ENCODE measurements at places on chromosomes 7 and 10.

GRCh38 chr7:70634610-70635068, 497.3 kb upstream of the GALNT17 start:
- no peak for DNase-seq

- no peak for DNase-seq
These were observed 37.7 kb downstream of the AGK start for GRCh38 chr7:141588912-141589311.

GRCh38 chr7:5626498-5626897, 155.0 kb downstream of the RNF216 start:
- DNase-seq, result no peak

DNA sequence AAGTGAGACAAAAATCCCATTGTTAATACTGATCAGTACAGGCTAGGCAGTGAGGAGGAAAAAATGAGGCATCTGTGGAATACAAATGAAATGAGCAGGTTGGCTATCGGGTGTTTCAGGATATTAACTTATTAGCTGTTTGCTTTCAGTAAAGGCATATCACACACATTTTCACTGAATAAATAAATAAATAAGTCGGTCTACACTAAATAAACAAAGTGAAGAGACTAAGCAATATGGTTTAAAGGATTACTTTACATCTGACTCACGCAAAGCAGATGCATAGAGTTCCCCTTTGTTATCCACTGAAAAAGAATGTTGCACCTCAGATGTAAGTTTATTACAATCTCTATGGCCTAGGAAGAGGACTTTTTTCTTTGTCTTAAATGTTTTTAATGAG, 6.3 kb upstream of the SEMA3A start:
- DNase-seq, result no peak

DNA sequence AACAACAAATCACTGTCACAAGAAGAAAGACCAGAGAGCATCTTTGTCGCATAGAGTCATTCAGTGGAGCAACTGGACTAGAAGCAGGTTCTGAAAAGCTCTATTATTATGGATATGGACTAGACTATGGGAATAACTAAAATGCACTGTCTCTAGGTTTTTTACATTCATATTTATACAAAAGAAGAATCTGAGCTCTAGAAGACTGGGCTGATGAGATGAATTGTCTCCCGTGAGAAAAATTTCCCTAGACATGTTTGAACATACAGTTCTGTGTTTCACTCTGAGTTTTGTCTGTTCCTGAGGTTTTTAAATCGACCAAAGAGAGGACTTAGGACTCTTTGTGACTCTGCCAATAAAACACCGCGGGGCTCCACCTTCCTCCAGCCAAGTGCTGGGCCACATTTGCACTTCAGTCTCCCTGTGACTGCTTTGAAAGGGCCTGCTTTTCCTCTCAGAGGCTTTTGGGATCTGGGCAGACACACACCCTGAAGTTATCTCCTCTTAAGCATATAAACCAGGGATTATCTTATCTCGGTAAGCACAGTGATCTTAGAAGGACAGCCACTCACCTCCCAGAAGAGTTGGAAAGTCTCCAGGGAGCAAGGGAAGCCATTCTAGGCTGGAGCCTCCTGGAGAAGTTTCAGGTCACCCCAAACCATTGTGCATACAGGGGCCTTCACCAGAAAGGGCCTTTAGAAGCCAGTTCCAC, 101.0 kb upstream of the JCAD start:
- DNase-seq, result no peak

- no peak for DNase-seq
These were observed 1227.8 kb upstream of the SORCS1 start for GRCh38 chr10:108392286-108392685.

DNA sequence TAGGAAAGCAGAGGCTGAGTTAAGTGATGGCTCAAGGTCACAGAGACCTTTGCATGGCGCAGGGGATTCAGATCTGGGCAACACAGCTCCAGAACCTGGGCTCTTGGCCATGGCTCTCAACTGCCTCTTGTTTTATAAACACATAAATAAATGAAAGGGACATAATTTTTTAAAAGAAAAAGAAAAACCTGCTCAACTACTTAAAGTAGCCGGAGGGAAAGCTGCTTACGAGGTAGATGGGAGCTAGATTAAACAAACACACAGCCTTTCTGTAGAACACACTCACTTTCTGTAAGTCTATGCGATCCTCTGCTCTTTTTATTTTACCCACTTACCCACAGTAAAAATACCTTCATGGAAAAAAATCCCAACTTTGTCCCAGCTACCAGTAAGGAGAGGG, 81.3 kb downstream of the PIP4K2A start:
- DNase-seq, result no peak

GRCh38 chr10:124989526-124989925, 47.6 kb downstream of the ZRANB1 start:
- DNase-seq, result no peak

- DNase-seq, result no peak
These were observed 70.0 kb upstream of the CYP26C1 start for GRCh38 chr10:92990615-92991014.

- DNase-seq, result no peak
These were observed 121.2 kb downstream of the UBE2H start for GRCh38 chr7:129831424-129832058.

- DNase-seq, result no peak
These were observed 5.0 kb downstream of the MXI1 start for GRCh38 chr10:110212119-110213006.

GRCh38 chr10:23912884-23913404, 296.0 kb upstream of the KIAA1217 start:
- no peak for DNase-seq

- no peak for DNase-seq
These were observed 896 bp upstream of the MYL7 start for GRCh38 chr7:44142028-44142427.

DNA sequence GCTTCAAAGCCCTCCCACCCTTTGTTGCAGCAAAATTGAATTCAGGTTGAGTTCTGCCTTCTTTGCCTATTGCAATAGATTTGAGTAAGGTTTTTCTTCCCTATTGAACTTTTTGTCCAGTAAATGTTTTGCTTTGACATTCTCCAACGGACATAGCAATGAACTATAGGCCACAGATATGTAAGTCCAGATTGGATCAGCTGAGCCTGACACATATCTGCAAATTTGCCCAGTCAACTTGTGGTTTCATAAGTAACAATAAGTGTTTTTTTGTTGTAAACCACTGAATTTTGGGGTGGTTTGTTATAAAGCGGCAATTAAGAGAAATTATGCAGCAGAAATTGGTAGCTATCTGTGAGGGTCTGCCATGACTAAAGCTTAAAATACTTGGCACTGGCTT, 332.1 kb upstream of the SORCS1 start:
- DNase-seq, result no peak

DNA sequence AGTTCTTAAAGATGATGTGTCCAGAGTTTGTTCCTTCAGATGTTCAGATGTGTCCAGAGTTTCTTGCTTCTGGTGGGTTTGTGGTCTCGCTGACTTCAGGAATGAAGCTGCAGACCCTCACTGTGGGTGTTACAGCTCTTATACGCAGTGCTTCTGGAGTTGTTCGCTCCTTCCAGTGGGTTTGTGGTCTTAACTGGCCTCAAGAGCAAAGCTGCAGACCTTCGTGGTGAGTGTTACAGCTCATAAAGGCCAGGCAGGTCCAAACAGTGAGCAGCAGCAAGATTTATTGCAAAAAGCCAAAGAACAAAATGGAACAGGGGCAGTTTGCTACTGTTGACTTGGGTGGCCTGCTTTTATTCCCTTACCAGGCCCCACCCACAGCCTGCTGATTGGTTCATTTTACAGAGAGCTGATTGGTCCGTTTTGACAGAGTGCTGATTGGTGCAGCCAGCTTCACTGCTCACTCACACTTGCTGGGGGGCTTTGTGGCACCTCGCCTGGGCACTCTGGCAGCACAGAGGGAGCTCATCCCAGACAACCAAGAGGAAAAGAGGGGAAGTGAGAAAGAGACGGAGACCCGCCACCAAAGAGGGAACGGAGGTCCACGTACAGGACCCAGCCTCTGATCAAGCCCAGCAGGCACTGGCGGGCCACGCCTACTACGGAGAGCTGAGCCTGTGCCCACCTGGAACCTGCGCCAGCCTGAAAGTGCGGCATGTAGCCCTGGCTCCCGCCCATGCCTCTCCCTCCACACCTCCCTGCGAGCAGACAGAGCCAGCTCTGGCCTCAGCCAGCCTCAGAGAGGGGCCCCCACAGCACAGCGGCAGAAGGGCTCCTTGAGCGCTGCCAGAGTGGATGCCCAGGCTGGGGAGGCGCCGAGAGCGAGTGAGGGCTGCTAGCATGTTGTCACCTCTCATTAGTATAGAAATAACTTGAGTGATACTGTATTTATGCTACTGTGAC, 55.8 kb upstream of the SEMA3C start:
- DNase-seq, result no peak

DNA sequence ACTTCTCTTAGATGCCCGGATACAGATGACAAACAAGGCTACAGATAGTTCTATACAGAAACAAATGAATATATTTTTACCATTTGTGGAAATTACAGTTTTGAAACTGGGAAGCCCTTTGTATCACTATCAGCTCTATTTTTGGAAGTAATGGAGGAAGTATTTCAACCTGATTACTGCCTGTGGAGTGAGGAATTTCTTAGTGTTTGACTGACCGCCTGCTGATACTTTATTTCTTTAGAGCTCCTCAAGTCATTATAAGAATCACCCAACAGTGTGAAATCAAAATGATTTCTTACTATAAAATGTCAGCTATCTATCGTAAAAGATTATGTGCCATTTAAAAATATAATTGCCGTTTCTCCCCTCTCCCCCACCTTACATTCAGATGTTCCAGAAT, 290.9 kb downstream of the SDK1 start:
- DNase-seq, result no peak

- peak; percentile 41 for DNase-seq
These were observed 490 bp downstream of the CADPS2 start for GRCh38 chr7:122885583-122886356.

- DNase-seq, result no peak
These were observed 91.7 kb upstream of the FRMD4A start for GRCh38 chr10:14422431-14422830.

DNA sequence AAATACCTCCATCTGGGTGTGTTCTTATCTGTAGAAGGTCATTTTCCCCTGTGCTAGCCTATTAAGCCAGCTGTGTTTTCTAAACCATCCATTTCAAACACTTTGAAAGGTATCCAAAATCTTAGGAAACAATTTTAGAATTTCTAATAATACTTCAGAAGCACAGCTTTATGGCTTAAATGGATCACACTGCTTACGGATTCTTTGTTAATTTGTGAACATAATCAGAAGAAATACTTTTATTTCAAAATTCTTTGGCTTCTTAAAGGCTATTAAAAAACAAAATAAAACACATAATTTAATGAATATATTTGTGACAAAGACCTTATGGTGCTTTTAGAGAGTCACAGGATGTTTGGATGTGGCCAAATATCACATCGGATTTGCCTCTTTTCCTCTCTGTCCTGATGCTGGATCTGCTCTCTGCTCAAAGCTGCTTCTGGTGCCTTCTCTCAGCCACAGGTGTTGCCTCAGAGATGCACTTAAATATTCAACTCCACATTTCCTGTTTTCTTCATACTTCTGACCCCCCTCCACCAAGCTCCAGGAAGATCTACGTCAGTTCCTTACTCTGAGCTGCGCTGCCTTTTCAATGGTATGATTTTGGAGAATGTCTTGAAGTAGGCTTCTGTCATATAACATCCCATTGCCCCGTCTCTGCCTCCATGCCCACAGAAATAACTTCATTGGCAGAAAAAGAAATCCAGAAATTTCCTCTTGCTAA, 230.6 kb downstream of the MLLT10 start:
- DNase-seq, result no peak

GRCh38 chr7:100888988-100889750, at the start of gene UFSP1:
Gene UFSP1 (minus strand): TSS chr7:100889715. CDS start chr7:100889271, 444 bp downstream.
- DNase-seq, result no peak

DNA sequence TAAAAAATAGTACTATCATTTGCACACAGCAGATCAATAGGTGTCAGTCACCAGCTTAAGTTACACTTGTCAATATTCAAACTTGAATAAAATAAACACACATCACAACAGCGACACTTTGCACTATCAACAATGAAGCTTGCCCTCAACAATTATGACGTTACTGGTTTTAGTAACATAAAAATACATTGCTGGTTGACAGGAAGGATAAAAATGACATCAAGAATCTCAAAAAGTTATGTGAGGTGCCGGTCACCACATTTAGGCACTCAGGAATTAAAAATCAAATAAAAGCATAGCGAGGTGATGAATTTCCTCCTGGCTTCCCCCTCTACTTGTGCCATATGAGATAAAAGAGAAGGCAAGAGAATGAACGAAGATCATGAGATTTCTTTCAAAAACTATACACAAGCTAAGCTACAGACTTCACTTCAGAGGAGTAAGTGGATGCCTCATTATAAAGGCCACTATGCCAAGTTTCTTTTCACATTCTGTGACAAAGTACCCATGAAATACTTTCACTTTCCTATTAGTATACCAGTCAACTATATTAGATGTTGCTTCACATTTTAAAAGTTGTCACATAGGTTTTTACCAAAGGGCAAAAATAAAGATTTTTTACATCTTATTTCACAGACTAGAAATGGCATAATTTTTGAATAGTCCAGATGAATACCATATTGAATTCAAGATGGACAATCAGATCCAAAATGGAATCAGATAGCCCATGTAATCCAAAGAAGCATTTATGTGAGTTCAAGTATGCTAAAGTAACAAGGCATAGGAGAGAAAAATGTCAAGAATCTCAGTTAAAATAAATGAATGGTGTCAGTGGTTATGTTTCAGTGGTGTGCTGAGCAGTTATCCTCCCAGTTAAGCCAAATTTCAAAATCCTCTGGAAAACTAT, 3.6 kb downstream of the CCDC71L start:
- no peak for DNase-seq

GRCh38 chr10:18306031-18306430, 165.8 kb downstream of the CACNB2 start:
- DNase-seq, result no peak

DNA sequence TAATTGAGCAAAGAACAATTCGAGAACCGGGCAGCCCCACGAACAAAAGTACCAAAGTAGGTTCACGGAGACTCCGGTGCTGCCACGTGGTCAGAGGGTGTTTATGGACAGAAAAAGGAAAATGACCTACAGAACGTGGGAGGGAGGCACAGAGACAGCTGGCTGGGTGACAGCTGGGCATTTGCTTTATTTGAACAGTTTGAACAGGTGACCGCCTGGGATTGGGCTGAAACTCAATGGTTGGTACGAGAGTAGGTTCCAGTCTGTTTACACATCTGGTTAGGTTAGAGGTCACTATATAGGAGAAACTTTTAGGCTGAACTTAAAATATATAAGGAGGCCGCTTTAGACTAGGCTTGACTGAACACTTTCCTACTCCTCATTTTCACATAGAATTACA, 50.6 kb upstream of the CELF2 start:
- DNase-seq, result no peak
